IPS DF 6.9 (cell line): ENCODE measurements at places on chromosomes 1 and 21.

DNA sequence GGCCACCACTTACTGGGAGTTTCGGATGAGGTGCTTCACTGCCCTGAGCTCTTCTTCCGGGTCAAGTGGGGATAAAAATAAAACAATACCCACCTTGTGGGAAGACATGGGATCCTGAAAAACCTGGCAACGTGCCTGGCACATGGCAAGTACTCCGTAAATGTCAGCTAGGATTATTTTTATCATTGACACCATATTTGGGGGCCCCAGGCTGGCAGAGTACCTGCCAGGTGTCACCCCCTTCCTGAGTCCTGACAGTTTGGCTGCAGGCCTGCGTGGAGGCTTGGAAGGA lies 9.2 kb upstream of the EPHA2 start:
- no peak for DNase-seq

DNA sequence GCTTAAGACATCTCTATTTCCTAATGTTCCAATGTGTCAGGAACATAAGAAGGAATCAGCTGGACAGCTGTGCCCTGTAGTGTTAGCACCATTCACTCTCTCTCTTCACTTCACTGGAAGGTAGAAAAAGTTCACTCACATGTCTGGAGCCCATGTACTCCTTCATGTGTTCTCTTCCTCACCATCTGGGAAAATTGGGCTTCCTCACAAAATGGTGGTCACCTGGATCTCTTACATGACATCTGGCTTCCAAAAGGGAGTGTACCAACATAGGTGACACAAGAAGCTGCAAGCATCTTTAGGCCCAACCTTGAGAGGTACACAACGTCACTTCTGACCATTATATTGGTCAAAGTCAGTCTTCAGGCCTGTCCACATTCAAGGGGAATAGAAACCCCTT lies 882.6 kb downstream of the LTN1 start:
- DNase-seq: no peak

GRCh38 chr21:28445141-28445830 lies 547.4 kb downstream of the LTN1 start:
- DNase-seq: no peak

- no peak for DNase-seq
Observed at GRCh38 chr1:7771823-7772299, 765 bp downstream of the VAMP3 start.
